ENCODE measurements at places on chromosomes 3 and 15.
A peak's percentile ranks its signal among the peaks of the same experiment; 100 is the strongest.

DNA sequence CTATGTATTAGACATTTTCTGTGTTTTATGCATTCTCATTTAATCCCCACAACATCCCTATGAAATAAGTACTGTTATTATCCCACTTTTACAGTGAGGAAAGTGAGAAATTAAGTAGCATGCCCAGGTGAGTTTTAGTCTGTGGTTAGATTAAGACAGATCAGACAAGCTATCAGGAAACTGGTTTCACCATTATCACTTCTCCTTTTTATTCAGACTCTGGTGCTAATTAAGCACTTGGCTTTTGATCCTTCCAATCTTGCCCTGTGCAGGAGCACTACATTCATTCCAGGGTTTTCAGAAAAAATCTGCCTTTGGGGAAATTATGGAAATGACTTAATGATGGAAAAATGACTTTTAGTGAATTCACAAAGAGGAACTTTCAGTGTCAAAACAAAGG is 115.2 kb downstream of the TMEM108 start:
- DNase-seq: no peak

DNA sequence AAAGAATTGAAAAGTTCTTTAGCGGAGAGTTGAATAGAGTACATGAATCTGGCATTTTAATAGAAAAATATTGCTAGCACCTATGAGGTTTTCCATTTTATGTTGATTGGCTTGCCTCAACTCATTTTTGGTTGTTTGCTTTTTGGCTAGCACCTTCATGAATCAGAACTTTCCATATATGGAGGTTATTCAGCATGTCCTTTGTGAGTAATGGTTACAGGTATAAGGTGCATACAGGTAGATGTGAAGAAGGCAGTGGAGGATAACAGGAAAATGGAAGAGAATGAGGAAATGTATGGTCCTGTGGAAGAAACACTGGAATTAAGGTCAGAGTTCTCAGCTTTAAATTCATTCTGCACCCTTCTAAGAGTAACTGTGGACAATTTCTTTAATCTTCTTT is 98.1 kb upstream of the GBE1 start:
- DNase-seq: no peak

GRCh38 chr15:33119273-33119672 is 75.2 kb downstream of the FMN1 start:
- DNase-seq: peak; percentile 22

GRCh38 chr3:39850716-39851032 is 41.3 kb downstream of the MYRIP start:
- DNase-seq: no peak

DNA sequence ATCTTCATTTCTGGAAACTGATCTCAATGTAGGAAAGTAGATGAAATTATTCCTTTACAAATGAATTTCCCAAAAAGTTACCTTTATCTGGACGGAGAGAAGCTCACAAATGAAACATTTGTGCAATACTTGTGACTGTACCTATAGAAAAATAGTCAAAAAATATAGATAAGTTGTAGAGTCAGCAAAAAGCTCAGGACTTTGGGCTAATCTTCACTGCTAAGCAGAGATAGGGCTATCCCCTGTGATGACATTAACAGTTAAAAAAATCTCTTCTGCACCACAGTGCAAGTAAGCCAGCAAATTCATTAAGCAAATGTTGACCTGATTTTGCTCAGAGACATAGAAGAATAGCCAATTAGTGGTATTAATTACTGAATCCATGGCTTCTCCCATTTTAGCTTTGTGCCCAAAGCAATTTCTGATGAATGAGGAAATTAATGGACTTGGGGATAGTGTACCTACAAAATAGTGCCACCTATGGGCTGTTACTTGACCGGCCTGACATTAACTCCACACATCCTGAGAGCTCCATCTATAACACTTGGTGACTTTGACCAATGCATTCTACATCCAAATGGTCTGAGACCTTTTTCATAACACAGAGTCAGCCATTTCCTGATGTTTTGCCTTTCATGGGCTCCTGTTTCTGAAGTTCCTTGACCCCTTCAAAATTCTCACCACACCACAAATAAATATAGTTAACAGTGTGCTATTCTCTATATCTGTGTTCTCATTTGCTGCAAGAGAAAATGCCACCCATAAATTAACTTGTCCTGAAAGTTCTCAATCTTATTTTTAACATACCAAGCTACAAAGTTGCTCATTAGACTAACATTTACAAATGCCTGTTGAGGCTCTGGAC is 105.0 kb downstream of the SSR3 start:
- peak; percentile 14 for DNase-seq

DNA sequence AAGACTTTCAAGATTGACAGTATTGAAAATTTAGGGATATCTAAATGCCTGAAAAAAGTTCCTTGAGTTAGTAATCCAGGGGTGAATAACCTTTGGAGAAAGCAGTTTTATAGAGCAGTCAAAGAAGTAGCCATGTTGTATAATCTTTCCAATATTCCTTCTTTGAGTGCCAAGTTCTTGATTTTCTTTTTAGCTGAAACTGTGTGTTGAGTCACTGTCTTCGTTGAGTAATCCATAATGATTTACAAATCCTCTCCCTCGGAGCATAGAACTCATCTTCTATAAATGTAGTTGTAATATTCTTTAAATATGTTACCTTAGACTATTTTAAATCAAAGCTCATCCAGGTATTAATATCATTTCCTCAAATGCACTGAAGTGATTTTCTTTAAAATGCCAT is 135.2 kb downstream of the BBX start:
- no peak for DNase-seq

DNA sequence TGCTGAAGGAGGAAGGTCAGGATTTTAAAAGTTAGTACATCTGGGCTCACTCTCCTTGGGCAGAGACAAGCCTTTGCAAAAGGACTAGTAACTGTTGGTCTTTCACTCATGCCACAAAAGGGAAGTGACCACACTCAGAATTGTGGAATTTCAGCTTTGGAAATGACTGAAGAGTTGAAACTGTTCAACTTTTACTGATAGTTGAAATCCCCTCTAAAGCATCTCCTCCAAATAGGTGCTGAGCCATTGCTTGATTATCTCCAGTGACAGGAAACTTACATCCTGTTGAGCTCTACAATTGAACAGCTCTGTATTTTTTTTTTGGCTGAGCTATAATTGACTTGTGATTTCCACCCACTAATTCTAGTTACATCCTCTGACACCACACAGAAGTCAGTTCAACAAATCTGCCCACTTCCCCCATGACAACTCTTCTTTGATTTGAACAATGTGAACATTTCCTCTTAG is 254.8 kb upstream of the TPRG1 start:
- DNase-seq: no peak

- DNase-seq: no peak
Measured at GRCh38 chr3:163071713-163072112, 1575.1 kb downstream of the OTOL1 start.

DNA sequence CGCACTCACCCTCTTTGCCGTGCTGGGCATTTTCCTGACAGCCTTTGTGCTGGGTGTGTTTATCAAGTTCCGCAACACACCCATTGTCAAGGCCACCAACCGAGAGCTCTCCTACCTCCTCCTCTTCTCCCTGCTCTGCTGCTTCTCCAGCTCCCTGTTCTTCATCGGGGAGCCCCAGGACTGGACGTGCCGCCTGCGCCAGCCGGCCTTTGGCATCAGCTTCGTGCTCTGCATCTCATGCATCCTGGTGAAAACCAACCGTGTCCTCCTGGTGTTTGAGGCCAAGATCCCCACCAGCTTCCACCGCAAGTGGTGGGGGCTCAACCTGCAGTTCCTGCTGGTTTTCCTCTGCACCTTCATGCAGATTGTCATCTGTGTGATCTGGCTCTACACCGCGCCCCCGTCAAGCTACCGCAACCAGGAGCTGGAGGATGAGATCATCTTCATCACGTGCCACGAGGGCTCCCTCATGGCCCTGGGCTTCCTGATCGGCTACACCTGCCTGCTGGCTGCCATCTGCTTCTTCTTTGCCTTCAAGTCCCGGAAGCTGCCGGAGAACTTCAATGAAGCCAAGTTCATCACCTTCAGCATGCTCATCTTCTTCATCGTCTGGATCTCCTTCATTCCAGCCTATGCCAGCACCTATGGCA is 41.1 kb upstream of the CSTA start:
- DNase-seq: no peak

- peak; percentile 86 for DNase-seq
Measured at GRCh38 chr15:41930221-41930866, 36.5 kb upstream of the SPTBN5 start.

DNA sequence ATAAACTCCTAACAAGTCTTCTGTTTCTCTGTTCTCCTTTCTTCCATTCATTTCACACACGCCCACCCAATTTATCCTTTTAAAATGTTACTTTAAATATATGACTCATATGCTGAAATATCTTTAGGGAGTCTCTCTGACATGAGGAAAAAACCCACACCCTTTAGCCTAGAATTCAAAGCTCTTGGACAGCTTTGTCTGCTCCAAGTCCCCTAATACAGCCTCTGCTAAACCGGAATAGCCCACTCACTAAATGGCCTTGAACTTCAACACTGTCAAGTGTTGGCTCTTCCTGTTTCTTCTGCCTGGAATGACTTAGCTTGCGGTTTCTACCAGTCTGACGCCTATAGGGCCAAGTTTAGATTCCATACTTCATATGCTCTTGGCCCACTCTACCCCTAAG is 3.3 kb upstream of the CD96 start:
- DNase-seq: no peak

DNA sequence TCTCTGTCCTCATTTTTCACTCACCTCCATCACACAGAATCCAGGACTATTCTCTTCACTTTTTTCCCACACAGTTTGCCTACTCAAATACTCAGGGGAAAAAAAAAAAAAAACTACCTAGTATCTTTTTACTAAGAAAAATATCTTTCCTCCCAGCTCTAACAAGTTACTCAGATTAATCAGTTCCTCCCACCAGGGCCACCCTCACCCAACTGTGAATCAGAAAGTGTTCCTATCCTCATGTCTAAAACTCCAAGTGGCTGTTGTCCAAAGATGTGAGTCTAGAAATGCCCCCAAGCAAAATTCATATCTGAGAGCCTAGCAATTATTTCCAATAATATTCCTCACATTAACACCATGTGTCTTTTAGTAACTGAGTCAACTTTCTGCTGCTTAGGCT is 268.0 kb downstream of the ERC2 start:
- DNase-seq: no peak

GRCh38 chr15:92332125-92332899 is 61.4 kb upstream of the ST8SIA2 start:
- no peak for DNase-seq

DNA sequence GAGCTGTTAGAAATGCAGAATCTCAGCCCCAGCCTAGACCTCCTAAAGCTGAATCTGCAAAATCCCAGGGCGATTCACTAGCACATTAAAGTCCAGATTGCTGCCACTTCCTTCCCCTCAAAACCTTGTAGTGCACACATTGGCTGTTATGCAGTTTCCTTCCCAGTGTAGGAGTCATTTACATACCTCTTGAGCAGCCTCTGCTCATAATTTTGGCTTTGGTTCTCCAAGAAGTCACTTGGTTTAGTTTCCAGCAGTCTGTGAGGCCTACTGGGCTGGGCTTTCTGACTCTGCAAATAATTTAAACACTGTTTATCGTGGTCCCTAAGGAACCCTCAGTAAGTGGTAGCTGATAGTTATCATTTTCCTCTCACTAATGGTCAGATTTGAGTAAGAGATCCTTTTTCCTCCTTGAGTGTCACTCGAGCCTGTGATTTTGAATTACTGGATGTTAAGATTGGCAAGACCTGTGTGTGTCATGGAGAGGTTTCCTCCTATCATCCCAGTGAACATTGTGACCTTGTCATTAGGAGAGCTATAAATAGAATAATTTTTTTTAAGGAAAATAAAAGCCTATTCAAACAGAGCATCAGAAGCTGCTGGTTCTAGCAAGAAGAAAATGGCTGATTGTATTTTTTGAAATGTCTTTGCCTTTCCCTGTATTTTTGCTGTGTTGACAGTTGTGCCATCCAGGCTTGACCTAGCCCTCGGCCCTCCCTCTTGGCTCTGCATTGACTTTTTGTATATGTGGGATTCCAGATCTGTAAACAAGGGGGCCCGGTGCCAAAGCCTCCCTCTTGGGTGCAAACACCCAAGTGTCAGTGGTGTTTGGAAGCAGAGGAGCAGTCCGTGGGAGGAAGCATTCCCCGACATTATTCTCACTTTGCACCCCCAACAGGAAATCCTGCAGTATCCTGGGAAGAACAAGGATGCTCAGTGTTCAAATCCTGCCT is 134.8 kb upstream of the ANKRD28 start:
- DNase-seq: no peak

DNA sequence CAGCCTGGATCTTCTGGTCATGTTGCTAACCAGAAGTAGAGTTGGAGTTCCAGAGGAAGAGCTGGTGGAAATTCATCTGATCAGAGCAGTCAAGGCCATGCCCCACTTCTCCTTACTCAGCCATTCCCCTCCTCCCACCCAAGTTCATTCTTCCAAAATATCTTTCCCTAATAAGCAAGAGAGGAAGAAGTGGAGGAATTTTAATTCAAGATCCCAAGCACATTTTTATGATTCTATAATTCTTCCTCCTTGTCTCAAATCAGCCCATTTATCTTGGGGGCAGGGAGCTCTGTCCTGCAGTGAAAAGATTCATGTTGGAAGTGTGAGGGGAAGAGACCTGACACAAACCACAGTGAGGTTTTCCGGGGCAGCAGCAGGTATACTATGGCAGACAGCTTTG is 85.0 kb upstream of the GALNT15 start:
- DNase-seq: no peak

DNA sequence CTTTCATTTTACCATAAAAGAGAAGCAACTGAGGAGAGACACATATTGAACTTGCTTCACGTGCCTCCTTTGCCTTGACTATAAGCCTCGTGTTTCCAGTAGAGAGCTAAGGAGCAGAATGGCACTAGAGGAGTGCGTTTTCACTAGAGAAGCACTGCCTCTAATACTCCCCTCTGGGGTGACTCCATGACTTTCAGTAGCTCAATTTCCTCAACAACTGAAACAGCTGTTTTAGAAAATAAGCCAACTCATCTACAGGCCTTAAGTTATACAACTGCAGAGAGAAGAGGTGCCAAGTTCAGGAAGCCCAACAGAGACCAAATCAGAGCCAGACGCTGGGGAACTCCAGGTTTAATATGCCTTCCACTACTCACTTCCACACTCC is 1.9 kb downstream of the UBP1 start:
- no peak for DNase-seq

DNA sequence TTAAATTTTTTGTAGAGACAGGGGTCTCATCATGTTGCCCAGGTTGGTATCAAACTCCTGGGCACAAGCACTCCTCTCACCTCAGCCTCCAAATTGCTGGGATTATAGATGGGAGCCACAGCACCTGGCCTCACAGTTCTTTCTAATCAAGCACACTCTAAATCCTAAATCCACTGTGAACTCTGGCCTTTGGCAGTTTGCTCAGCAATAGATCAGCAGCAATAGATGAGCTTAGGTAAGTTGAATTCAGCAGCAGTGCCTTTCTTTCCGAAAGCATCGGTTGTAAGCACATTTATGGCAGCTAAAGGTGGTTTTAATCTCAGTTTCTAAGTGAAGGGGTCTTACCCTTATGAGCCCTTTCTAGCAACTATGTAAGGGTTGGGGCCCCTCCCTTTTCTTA is 16.6 kb downstream of the PDHB start:
- DNase-seq: no peak

DNA sequence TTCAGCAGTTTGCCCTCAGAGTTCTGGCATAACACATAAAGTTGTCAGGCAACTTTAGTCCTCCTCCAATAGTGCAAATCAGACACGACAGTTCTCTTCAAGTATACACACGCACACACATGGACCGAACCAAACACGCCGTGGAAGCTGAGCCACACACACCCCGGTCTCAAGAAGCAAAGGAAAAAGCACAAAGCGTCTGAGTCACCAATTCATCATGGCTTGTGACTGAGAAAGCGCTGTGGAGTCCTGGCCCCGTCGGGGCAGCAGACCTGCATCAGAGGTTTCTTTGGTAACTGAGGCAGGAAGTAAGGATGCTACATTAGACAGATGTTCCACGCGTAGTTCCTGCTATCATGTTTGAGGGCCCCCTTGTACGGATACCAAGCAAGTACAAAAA is 85.7 kb downstream of the VGLL4 start:
- DNase-seq: no peak
